GM23338 (cell line): ENCODE measurements at places on chromosomes 3 and 15. TPM values are rescaled to one million over a fixed set of nuclear protein-coding genes. Genes with fewer than 3 reads are reported as not detected.

BCHE gene
- polyA plus RNA-seq, result 0.92 and 1.1 TPM in 2 replicates

DNA sequence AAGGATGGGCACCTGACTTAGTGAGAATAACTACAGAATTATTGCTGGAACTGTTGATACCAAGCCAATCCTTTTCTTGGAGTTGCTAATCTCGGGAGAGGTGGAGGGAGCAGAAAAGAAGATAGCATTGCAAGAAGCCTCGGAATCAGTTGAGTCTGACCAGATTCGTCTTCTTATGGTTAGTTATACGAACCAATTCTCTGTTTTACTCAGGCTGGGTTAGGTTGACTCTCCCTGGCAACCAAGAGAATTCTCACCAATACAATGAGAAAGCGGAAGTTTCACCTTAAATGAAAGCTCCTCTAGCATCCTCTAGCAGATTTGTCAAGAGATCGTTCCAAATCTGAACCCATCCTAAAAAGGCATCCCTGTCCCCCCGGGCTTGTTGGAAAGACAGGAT lies 43.5 kb upstream of the UBE2E1 start:
- H3K4me3 ChIP-seq, result no peak overlapping the region
- H3K36me3 ChIP-seq, result no peaks in the 10 kb centered on the region
- peaks cover 50% of the 10 kb centered on the region for H3K4me1 ChIP-seq
- no peaks in the 10 kb centered on the region for H3K27me3 ChIP-seq
- H3K27ac ChIP-seq, result no peak overlapping the region

DNA sequence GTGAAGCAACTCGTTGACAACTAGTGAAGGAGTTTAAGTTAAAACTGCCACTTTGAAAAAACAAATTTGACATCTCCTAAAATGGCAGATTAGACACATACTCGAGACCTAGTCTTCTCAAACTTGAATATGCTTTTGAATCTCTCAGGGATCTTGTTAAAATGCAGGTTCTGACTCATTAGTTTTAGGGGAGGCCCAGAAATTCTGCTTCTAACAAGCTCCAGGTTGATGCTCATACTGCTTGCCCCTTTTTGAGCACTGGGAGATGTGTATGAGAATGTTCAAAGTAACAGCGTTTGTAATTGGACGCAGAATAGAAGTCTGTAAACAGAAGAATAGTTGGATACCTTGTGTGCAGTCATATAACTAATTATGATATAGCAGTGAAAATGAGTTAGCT lies 1.6 kb downstream of the C3orf38 start:
- H3K4me1 ChIP-seq, result peaks cover 11% of the 10 kb centered on the region; the same call in 1 of the 2 replicates
- peak overlapping the region; percentile 94 for H3K4me3 ChIP-seq
- DNase-seq, result no peak
- H3K27ac ChIP-seq, result no peak overlapping the region
- H3K27me3 ChIP-seq, result no peaks in the 10 kb centered on the region

GRCh38 chr3:122094693-122095092 lies 39.5 kb downstream of the CD86 start:
- no peak overlapping the region for H3K4me3 ChIP-seq
- DNase-seq, result no peak
- no peaks in the 10 kb centered on the region for H3K27me3 ChIP-seq
- no peaks in the 10 kb centered on the region for H3K36me3 ChIP-seq
- H3K4me1 ChIP-seq, result no peaks in the 10 kb centered on the region

DNA sequence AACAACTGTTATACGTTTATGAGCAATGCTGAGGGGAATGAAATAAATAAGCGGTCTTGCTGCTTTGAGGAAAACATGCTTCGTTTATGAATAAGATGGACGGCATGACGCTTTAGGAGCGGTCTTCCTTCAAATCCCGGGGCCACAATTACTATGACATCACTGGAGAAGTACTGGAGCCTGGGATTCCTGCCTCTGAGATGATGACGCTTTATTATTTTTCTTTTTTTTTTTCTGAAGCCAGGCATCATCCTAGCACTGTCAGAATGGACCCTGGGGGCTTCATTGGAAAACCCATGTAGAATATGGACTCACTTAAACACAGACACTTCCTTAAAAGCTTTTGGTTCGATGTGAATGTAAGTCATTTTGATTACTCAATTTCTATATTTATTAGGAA lies 52.5 kb upstream of the FOXP1 start:
- DNase-seq, result no peak
- H3K36me3 ChIP-seq, result no peaks in the 10 kb centered on the region; the same call in 1 of the 2 replicates
- no peak overlapping the region for H3K27ac ChIP-seq
- H3K4me3 ChIP-seq, result no peak overlapping the region

- no peak overlapping the region for H3K27ac ChIP-seq
- no peak for DNase-seq
- H3K4me3 ChIP-seq, result no peak overlapping the region
- H3K4me1 ChIP-seq, result no peaks in the 10 kb centered on the region
Observed at GRCh38 chr3:149284034-149284433, 49.4 kb downstream of the TM4SF18 start.

ADGRG7 gene
- not detected in 2 replicates for polyA plus RNA-seq

LYZL4 gene
- polyA plus RNA-seq, result not detected in 2 replicates

- H3K27ac ChIP-seq, result no peak overlapping the region
- H3K4me3 ChIP-seq, result no peak overlapping the region
- peaks cover 63% of the 10 kb centered on the region for H3K36me3 ChIP-seq
Observed at GRCh38 chr15:39584266-39584659, 3.4 kb downstream of the THBS1 start.

ZIC1 gene
- 0.95 and 1.4 TPM in 2 replicates for polyA plus RNA-seq

GRCh38 chr3:177478170-177478867 lies 281.0 kb upstream of the TBL1XR1 start:
- no peak for DNase-seq
- no peaks in the 10 kb centered on the region for H3K36me3 ChIP-seq
- H3K27me3 ChIP-seq, result no peaks in the 10 kb centered on the region
- H3K27ac ChIP-seq, result no peak overlapping the region
- H3K4me1 ChIP-seq, result no peaks in the 10 kb centered on the region

GRCh38 chr3:76047368-76047767 lies 262.0 kb upstream of the ZNF717 start:
- peaks cover 25% of the 10 kb centered on the region for H3K4me1 ChIP-seq
- no peak overlapping the region for H3K4me3 ChIP-seq
- H3K27me3 ChIP-seq, result no peaks in the 10 kb centered on the region
- DNase-seq, result no peak
- no peaks in the 10 kb centered on the region for H3K36me3 ChIP-seq
- H3K27ac ChIP-seq, result no peak overlapping the region

P4HTM gene
- polyA plus RNA-seq, result 15.9 and 17.9 TPM in 2 replicates

CPNE9 gene
- polyA plus RNA-seq, result 6.2 and 7.0 TPM in 2 replicates

DNA sequence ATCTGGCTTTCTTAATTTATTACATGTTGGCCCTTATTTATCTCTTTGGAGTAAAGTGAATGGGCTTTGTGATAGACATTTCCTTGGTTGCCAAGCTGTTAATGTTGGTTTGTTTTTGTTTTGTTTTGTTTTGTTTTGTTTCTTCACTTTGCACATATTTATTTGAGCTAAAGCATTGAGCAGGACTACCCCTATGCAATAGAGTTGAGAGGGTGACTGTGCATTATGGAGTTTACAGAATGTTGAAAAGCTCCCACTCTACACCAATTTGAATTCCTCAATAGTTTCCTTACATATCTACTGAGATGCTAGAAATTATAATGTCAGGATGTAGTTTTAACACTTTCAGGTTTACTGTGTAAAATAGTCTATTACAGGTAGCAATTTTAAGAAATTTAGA lies 462.8 kb upstream of the CBLB start:
- H3K4me3 ChIP-seq, result no peak overlapping the region
- no peaks in the 10 kb centered on the region for H3K36me3 ChIP-seq
- H3K27me3 ChIP-seq, result no peaks in the 10 kb centered on the region
- DNase-seq, result no peak
- no peak overlapping the region for H3K27ac ChIP-seq

- DNase-seq, result peak; percentile 84
- no peaks in the 10 kb centered on the region for H3K4me1 ChIP-seq
Observed at GRCh38 chr15:63157891-63158431, 684 bp upstream of the RPS27L start.

- no peaks in the 10 kb centered on the region for H3K27me3 ChIP-seq
- H3K27ac ChIP-seq, result no peak overlapping the region
- no peak overlapping the region for H3K4me3 ChIP-seq
- DNase-seq, result peak; percentile 79
- no peaks in the 10 kb centered on the region for H3K36me3 ChIP-seq
Observed at GRCh38 chr3:120418866-120419490, 31.8 kb downstream of the FSTL1 start.

- H3K27me3 ChIP-seq, result no peaks in the 10 kb centered on the region
- DNase-seq, result no peak
Observed at GRCh38 chr3:62824965-62825592, 50.1 kb downstream of the CADPS start.

CKMT1B gene
- 36.8 and 41.2 TPM in 2 replicates for polyA plus RNA-seq

DUT gene
- 420 and 428 TPM in 2 replicates for polyA plus RNA-seq

DNA sequence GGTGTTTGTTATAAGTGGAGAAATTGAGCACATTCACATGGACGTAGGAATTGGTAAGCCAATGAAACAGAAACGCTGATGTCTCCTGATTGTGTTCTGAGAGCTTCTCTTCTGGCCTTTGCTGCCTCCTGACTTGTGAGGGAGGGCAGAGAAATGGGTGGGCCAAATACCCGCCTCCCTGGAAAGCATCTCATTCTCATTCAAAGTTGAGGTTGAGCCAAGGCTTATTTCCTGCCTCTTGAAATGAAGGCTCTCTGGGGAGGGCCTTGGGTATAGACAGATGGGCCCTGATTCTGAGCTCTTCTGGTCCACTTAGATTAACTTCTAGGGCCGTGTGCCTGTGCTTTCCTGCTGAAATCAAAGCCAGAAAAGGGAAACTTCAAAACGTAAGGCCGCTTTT lies 57.4 kb upstream of the MYZAP start:
- no peak overlapping the region for H3K27ac ChIP-seq
- H3K36me3 ChIP-seq, result peaks cover 36% of the 10 kb centered on the region
- H3K27me3 ChIP-seq, result no peaks in the 10 kb centered on the region
- H3K4me1 ChIP-seq, result peaks cover 13% of the 10 kb centered on the region; the same call in 1 of the 2 replicates
- DNase-seq, result peak; percentile 58
- H3K4me3 ChIP-seq, result no peak overlapping the region

GRCh38 chr3:82568776-82569338 lies 807.4 kb upstream of the GBE1 start:
- no peaks in the 10 kb centered on the region for H3K36me3 ChIP-seq
- no peak for DNase-seq
- no peak overlapping the region for H3K4me3 ChIP-seq
- no peak overlapping the region for H3K27ac ChIP-seq
- no peaks in the 10 kb centered on the region for H3K27me3 ChIP-seq

GRCh38 chr15:80662129-80662528 lies 33.0 kb upstream of the ABHD17C start:
- no peaks in the 10 kb centered on the region for H3K27me3 ChIP-seq
- H3K36me3 ChIP-seq, result no peaks in the 10 kb centered on the region
- no peak overlapping the region for H3K27ac ChIP-seq
- no peaks in the 10 kb centered on the region for H3K4me1 ChIP-seq
- no peak overlapping the region for H3K4me3 ChIP-seq

PIGX gene
- 13.0 and 13.4 TPM in 2 replicates for polyA plus RNA-seq

GRCh38 chr3:141530415-141530768 lies 43.6 kb downstream of the RASA2 start:
- no peak for DNase-seq
- H3K27me3 ChIP-seq, result no peaks in the 10 kb centered on the region
- 0 out of 2 replicates have a peak overlapping the region, but pooled peaks have one; percentile 11 for H3K27ac ChIP-seq
- H3K36me3 ChIP-seq, result peaks cover 5% of the 10 kb centered on the region; the same call in 1 of the 2 replicates
- H3K4me1 ChIP-seq, result peaks cover 8% of the 10 kb centered on the region

DNA sequence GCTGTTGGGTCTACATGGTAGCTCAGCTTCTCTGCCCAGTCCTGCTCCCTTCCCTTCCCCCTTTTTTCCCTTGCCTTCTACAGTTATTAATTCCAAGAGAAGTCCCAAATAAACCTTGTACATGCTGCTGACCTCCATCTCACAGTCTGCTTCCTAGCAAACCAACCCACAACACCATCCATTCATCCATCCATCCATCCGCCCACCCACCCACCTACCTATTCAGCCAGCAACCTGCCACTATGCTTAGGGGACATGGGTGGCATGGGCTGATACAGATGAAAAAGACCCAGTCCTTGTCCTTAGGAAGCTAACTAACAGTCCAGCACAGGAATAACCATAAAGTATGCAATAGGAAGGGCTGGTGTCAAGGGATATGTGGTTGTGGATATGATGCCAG lies 5.7 kb downstream of the TNFAIP8L3 start:
- H3K4me1 ChIP-seq, result peaks cover 32% of the 10 kb centered on the region
- DNase-seq, result no peak
- H3K27ac ChIP-seq, result no peak overlapping the region
- peaks cover 41% of the 10 kb centered on the region for H3K27me3 ChIP-seq

DNA sequence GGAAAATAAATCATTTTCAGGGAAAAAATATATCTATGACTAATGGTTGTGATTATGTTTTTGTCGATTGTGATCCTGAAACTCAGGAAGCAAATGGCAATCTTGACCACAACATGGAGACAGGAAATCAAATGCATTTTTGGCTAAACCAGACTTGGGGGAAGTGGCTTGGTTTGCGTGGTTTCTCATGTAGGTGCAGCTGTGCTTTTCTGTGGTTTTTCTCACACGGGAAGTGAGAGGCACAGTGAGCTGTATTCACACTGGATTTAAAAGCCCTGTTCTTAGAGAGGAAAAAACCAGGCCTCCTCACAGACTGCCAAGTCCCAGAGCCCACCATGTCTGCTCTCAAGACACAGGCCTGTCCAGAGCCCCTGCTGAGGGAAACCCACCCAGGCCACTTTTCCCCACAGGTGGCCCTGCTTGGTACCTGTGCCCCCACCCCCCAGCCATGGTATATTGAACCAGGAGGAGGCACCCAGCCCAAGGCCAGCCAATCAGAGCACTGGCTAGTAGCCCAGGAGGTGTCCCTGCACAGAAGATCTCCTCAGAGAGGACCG lies 46.1 kb downstream of the BTD start:
- H3K4me1 ChIP-seq, result peaks cover 9% of the 10 kb centered on the region; the same call in 1 of the 2 replicates
- peaks cover 4% of the 10 kb centered on the region; the same call in 1 of the 2 replicates for H3K36me3 ChIP-seq
- H3K4me3 ChIP-seq, result no peak overlapping the region
- DNase-seq, result no peak
- no peaks in the 10 kb centered on the region for H3K27me3 ChIP-seq
- H3K27ac ChIP-seq, result no peak overlapping the region

DNA sequence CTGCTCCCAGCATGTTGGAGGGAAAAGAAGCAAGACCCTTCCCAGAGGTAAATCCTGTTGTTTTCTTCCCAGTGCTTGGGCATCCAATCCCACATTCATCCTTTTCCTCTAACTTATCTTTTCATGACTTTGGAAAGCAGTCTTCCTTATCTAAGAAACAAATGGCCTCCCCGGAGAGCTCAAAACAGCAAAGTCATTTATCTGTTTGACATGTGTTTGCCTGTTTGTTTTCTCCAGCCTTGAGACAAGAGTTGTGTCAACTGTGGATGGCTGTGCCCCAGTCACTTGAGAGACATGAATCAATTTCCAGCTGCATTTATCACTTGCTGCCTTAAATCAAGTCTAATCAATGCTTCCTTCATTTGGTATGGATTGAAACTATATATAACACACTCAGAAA lies 103.9 kb downstream of the SHQ1 start:
- no peak for DNase-seq
- H3K4me3 ChIP-seq, result no peak overlapping the region
- H3K27ac ChIP-seq, result no peak overlapping the region
- no peaks in the 10 kb centered on the region for H3K4me1 ChIP-seq

CHST13 gene
- polyA plus RNA-seq, result 3.7 and 4.0 TPM in 2 replicates
